ENCODE measurements at places on chromosomes 4 and X.

DNA sequence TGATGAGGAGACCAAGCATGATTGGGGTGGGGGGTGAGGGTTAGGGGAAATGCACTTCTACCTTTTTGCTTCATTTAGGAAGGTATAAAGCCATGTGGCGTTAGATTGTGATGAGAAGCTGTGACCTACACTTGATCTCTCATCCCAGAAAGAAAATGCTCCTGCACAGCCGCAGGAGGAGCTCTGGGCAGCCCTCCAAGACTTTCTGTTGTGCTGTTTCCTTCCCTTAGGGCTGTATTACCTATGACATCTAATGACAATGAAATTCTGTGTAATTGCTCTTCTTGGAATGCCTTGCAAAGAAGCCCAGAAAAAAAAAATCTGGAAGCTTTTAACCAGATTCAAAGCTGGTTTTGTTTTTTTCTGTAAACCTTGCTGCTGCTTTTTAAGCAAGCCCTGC lies 13.4 kb downstream of the PRPS2 start:
- DNase-seq = no peak

DNA sequence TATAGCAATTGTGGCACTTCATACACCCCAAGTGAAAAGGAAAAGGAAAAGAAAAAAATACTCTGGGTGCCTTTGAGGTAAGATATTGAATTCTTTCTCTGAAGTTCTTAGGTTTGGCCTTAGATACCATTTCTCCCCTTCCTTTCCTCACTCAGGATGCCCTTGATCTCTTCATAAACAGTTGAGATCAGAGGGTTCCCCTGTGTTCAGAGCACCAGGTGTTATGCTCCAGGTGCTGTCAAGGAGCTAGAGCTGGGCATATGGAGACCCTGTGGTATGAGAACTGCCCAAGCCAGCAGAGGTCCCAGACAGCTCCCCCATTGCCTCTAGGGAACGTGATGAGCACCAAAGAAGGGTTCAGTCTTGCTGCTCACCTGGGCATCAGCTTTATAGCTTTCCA lies 17.1 kb upstream of the CD40LG start:
- no peak for DNase-seq

DNA sequence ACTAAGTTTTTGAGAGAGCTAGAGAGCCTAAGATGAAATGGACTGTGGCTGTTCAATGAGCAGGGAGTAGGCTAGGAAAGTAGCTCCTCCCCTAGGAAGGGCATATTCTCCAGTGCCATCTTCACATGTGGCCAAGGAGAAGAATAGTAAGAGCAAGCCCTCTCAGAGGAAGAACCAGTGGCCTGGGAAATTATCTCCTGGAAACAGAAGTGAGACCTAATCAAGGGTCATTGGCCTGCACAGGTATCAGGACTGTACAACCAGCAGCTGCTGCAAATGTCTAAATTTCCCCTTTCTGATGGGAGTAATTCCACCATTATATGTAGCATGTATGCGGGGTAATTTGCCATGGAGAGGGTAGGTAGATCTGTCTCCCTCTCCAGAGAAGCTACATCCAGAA lies 334.8 kb upstream of the RASGEF1B start:
- no peak for DNase-seq

DNA sequence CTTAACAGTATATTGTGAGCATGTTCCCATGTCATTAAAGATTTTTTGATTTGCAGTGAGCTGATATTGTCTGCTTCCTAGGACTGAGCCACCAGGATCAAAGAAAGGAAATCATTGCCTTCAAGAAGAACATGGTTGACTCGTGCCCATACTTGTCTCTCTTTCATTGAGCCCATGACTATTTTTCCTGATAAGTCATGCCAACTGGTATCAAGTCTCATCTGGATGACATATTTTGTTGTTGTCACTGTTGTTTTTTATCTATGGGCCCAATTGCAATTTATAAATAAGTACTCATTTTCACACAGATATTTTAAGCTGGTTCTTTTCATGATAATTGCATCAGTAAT lies 10.2 kb upstream of the RHOH start:
- no peak for DNase-seq

- no peak for DNase-seq
Measured at GRCh38 chrX:78540171-78540570, 119.0 kb downstream of the RTL3 start.

DNA sequence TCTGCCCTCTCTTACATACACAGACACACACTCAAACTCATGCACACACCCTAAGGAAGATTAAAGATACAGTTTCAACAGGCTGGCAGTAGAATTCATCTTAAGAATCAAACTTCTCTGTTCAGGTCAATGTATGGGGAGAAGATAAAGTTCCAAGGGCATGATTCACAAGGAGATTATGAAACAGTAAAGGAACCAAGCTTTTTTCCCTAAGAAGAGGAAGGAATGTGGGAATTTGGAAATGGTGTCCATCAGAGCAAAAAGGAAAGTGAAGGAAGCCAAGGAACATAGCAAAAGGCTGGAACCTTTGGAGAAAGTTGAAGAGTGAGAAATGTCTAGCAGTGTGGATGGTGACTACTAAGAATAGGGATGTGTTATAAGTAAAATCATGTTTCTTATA lies 191.0 kb upstream of the NPY2R start:
- peak; percentile 35 for DNase-seq

DNA sequence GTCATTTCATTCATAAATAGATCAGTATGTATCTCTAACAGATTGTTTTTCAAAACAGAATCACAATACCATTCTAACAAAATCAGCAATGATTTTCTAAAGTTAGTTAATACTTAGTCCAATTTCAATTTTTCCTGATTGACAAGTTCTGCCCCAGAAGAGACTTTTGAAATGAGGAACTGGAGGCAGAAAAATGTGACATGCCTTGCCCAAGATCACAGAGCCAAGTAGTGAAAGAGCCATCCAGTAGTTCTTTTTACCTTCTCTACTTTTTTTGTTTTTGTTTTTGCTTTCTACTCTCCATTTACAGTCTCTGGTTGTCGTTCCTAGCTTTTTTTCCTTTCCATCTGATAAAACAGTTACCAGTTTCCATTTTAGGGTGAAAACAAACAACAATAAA lies 129.3 kb upstream of the TMEM164 start:
- no peak for DNase-seq

- DNase-seq = no peak
Measured at GRCh38 chr4:182765987-182766856, 151.0 kb downstream of the DCTD start.

- no peak for DNase-seq
Measured at GRCh38 chrX:138709886-138710791, 1.4 kb downstream of the FGF13 start.

DNA sequence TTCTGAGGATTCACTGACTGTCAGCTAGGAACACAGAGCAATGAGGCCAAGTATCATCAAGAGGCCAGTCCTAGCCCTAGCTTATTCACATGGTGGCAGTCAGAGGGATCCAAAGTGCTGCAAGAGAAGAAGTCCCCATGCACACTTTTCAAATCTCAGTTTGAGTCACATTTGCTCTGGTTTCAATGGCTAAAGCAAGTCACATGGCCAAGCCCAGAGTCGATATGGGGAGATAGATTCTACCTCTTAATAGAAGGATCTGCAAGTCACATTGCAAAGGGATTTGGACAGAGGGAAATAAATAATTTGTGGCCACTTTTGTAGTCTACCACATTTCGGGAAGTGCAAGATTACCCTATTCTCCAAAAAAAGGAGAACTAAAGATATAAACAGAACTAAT lies 3.7 kb upstream of the LCORL start:
- no peak for DNase-seq

DNA sequence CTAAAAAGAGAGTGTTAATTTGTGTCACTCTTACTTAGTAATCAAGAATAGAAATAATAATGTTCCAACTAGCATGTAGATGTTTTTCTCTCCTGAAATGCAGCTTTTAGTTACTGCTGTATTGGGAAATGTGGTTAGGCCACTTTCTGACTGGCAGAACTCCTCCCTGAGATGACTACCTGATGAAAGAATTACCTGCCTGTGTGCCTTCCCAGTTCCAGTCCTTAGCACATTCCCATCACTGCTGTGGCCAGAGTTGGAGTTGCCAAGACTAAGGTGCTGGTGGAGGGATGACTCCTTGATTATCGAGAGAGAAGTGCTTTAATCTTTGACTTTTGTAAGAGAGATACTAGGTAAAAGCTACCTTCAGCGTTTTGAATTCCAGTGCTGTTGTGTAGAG lies 9.5 kb downstream of the GAB1 start:
- DNase-seq = no peak

GRCh38 chr4:38673130-38673978 lies 9.4 kb downstream of the KLF3 start:
- no peak for DNase-seq

DNA sequence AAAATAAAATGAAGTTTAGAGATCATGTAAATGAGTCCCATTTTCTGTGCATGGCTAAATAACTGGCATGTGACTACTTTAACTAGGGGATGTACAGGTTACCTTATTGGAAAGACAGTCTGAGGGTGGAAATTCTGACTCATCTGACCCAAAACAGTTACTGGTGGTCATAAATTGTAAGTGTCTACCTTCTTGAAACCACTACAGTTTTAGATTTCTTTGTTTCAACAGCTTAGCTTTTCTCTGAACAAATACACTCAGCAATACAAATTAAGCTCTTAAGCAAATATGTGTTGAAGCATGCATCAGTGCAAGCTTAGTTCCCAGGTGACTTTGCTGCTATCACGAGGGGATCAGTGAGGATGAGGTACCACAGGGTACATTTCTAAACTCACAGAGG lies 60.7 kb upstream of the PGM2 start:
- DNase-seq = no peak

GRCh38 chr4:137823007-137823406 lies 290.7 kb upstream of the PCDH18 start:
- DNase-seq = peak; percentile 34

- no peak for DNase-seq
Measured at GRCh38 chrX:66045894-66046293, 6.0 kb upstream of the VSIG4 start.

DNA sequence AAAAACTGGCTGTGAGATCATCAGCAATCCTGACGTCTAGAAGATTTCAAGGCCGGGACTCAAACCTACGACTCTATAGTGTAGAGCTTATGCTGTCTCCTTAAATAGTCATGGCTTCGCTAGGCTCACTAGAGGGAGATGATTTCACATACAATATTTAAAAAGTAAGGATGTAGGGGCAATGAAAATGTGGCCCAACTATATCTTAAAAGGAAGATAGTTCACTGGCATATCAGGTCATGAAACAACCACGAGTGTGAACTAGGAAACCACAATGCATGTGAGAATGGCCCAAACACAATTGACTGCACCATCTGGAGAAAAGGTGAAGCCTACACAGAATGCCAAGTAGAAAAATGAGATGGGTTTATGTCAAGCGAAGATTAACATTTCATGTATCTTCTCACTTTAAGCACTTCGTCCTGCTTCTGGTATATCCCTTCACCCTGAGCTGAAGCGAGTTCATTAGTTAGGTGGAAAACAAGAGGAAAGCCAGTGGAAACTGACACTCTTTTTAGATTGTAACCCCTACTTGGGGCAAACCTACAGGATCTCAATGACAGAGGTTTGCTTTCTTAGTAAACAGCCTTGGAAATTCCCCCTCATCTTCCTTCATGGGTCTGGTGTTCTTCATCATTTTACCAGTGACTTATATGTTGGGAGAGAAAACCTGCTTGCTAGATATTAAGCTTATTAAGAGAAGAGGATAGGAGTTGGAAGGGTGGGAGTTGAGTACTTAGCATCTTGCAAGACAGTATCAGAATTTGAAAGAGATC lies 17.4 kb downstream of the FAM9C start:
- no peak for DNase-seq

Measured in ELR (cell line).